ENCODE measurements at places on chromosomes 2 and 18. TPM values are rescaled to one million over a fixed set of nuclear protein-coding genes. Genes with fewer than 3 reads are reported as not detected.
A peak's percentile ranks its signal among the peaks of the same experiment; 100 is the strongest.

The IL36A gene
- 0.72 TPM for total RNA-seq

- peak; percentile 68 for DNase-seq
These were observed 210.9 kb upstream of the TMEM200C start for GRCh38 chr18:6106091-6106685.

GRCh38 chr2:183487326-183487725, 363.1 kb downstream of the NUP35 start:
- DNase-seq, result no peak

DNA sequence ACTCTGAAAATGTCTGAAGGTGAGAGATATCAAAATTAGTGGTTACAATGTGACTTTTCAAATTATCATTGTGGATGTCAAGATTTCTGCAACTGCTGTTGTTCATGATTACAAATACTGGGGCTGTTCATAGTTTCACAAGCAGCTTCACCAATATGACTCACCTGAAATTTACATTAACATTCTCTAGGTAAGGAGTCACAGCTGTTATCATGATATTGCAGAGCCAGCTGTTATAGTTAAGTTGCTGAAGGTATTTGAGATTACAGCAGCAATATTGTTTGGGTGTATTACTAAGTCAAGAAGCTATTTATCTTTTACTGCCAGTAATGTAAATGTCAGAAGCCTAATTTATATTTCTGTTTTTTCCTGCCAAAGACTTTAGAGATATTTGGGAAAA, 140.0 kb downstream of the MC4R start:
- DNase-seq, result no peak

DNA sequence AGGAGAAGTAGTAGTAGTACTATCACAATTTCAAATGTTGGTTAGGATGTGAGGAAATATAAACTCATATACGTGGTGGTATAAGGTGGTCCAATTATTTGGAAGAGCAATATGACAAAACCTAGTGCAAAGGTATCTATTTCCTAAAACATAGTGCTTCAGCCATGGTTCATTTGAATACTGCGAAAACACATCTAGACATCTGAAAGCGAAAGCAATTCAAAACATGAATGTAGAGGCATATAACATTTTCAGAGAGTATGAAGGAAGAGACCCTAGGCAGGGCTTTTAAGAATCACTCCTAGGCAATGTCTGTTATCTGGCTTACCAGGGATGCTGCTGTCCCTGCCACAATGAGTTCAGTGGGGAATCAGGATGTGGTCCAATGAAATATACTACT, 1085.8 kb downstream of the TDRD15 start:
- no peak for DNase-seq

GRCh38 chr2:110770959-110771431, 38.6 kb downstream of the ACOXL start:
- DNase-seq, result peak; percentile 92

DNA sequence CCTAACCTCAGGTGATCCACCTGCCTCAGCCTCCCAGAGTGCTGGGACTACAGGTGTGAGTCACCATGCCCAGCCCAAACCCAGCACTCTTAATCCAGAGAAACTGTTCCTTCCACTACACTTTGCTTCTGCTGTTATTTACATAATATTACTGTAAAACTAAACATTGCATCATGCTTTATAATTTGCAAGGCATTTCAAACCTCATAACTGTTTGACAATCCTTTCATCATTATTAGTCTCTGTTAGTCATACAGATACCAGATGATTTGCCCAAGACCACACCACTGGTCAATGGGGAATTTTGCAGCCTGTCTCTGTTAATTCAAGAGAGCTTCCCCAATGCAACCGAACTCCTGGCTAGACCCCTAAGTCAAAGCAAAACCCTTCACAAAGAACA, 338.3 kb downstream of the ALK start:
- DNase-seq, result no peak

DNA sequence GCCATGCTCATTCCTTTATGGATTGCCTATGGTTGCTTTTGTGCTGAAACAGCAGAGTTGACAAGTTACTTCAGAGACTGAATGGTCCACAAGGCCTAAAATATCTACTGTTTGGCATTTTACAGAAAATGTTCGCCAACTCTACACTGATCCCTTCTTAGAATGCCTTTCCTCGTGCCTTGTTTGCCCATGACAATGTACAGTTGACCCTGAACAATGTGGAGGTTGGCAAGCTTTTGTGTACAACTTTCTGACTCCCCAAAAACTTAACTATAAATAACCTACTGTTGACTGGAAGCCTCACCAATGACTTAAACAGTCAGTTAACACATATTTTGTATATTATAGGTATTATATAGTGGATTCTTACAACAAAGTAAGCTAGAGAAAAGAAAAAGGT, 361.4 kb downstream of the EPHA4 start:
- DNase-seq, result no peak

The CPO gene
- 1.6 TPM for total RNA-seq

The FAM124B gene
- 11.8 TPM for total RNA-seq

GRCh38 chr18:59268721-59269562, 4.3 kb downstream of the RAX start:
- DNase-seq, result peak; percentile 60

The DLGAP1 gene
- 4.4 TPM for total RNA-seq

All from tongue (tissue), 3 donors.